ENCODE measurements at places on chromosomes 5 and 9.
A peak's percentile ranks its signal among the peaks of the same experiment; 100 is the strongest.

GRCh38 chr9:123952641-123953495 is 22.9 kb upstream of the DENND1A start:
- DNase-seq = no peak

- DNase-seq = no peak
Measured at GRCh38 chr5:136511046-136511445, 145.7 kb upstream of the TRPC7 start.

GRCh38 chr5:112418659-112419163 is 366 bp downstream of the EPB41L4A start:
- DNase-seq = no peak

DNA sequence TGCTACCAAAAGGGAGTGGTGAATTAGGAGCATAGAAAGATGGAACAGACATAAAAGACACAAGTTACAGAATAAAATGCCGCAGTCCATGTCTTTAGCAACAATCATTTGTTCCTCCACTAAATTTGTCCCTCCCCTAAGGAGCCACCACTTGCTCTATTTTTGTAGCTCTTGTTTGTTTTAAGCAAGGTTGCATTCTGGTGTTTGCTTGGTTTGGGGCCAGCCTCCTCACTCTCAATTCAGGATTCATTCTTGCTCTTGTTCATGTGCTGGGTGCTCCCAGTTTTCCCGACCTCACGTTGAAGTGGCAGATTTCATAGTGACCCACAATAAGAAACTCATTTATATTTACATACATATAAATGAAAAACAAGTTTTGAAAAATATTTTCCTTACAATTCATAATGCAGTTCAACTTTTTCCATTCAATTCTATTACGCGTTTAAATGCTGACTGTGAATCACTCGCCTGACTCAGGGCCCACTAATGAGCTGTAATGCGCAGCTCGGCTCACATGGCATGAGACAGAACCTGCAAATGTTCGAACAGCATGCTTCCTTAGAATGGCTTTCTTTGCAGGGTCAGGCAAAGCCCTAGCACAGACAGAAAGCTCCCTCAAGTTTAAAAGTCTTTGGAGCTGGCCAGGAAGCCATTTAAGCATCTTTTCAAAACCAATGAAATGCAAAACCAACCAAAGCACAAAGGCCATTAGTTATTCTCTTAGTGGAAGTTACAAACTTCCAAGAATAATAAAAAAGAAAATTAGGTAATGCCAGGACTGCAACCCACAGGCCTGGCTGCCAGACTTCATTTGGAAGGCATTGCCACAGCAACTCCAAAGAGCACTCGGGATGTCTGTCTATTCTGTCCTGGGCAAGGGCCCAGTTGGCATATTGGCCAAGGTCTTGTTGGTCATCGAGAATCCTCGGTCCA is 41.7 kb downstream of the RETREG1 start:
- no peak for DNase-seq

- DNase-seq = no peak
Measured at GRCh38 chr5:3105581-3105980, 354.1 kb upstream of the IRX2 start.

DNA sequence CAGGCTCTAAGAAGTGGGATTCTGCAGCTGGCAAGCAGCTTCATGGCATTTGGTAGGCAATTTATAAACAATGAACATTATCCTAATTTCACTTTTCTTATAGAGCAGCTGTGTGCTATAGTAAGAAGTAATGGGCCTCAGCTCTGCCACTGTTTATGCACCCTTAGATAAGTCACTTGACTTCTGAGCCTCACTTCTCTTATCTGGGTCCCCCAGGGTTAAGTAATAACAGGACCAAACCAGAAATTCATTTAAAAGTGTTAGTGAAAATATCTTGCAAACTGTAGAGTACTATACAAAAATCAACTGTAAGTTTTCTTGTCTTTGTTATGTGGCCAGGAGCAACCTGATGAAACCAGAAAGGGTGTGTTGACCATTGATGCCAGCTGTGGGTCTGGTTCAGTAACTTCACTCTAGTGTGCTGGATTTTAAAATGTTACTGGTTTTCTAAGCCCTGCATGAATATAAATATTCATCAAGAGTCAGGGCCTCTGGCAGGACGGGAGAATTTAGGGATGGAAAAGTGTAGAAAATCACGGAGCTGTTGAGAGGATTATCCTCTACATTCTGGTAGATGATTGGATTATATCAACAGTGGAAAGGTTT is 24.2 kb downstream of the TNFAIP8 start:
- no peak for DNase-seq

DNA sequence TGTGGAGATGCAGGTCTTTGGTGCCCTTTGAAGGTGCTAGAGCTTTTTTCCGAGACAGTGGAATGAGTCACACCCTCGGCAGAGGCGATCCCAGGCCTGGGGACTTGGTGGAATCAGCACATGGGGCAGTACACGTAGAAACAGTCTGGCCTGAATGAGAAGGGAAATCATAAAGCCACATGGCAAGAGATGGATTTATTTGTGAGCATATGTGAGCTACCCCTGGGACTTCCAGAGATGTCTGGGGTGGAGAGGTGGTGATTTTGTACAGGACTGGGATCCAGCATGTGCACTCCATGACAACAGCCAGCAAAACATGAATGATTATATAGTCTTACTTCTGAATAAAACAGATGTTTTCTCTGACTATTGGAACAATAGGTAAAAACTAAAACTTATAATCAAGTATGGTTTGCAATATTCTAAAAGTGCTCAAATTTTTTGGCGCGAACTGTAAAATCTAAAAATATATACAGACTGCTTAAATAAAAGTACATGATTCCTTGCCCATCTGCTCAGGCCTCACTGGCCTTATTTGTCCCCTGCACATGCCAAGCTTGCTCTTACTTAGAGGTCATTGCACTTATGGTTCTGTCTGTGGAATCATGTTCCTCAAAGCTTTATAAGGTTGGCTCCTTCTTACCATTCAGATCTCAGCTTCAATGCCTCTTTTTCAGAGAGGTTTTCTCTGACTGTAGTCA is 54.7 kb upstream of the SMARCA2 start:
- DNase-seq = no peak

DNA sequence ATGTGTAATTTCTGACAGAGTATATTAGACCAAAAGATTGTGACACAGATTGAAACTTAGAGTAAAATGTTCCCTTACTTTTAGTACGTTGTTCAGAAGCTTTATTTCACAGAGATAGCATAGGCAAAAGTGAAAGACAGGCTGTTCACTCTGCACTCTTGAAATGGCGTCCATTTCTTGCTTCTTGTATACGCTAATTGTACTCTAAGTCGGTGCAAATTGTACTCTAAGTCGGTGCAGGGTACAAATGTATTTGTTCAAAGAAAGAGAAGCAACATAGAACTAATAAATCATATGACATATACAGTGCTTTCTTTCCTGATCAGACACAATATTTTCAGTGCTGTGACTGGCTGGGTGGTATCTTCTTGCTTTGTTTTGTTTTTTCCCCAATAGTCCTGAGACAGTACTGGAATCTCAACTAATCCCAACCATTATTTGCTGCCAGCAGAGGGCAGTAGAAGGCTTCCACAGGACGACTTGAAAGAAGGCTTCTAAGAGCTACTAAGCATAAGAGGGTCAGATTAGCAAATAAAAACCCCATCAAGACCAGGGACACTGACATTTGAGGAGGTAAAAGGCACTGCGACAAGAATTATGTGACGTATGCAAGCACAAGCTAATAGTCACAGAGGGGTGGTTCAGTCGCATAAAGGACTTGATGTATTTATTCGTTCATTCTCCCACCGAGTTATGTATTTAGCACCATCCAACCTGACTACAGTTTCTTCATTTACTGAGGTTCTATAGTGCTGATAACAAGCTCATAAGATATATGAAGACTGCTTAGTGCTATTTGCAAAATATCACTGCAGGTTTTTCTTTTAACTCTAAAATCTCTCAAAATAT is 831.8 kb downstream of the TAF11L14 start:
- peak; percentile 62 for DNase-seq

DNA sequence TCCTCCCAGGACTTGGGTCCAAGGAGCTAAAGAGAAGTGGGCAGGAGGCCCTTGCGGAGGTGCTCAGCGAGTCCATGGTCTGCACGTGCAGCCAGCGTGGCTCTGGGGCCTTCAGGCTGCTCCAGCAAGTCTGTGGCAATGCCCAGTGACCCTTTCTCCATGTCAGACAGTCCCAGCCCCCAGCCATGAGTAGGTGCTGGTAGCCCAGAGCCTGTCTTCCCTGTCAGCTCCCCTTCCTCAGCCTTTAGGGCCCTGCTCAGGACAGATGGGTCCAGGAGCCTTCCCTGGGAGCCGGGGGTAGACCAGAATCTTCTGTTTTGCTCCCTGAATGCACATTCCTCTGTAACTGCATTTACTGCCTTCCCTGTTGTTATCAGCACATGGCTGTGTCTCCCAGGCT is 147.2 kb upstream of the IRX2 start:
- DNase-seq = no peak

Measured in Caco-2 (cell line).